ENCODE measurements at places on chromosomes 1 and 21. TPM values are rescaled to one million over a fixed set of nuclear protein-coding genes. Genes with fewer than 3 reads are reported as not detected.

GRCh38 chr1:113074237-113074636 is 1.2 kb downstream of the LRIG2 start:
- no peak for DNase-seq

GRCh38 chr1:207911856-207912760 is 1.2 kb upstream of the CD34 start:
- no peak for DNase-seq

GRCh38 chr1:29716306-29716705 is 480.0 kb downstream of the PTPRU start:
- no peak for DNase-seq

- DNase-seq, result no peak
Observed at GRCh38 chr1:161226759-161227158, 899 bp downstream of the TOMM40L start.

DNA sequence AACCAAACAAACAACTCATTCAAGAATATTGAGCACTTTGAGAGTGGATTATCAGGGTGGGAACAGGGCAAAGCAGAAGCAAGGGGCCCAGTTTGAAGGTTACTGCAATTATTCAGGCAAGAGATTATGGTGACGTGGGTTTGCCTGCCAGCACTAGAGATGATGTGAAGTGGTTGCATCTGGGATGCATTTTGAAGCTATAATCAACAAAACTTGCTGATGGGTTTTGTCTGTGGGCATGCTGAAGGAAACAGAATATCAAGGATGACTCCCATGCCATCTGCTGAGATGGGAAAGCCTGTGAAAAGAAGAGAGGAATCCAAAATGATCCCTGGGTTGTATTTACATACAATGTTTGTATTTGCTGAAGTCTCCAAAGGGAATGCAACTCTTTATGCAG is 224.3 kb upstream of the GREM2 start:
- no peak for DNase-seq

- no peak for DNase-seq
Observed at GRCh38 chr21:26617176-26617575, 44.1 kb upstream of the CYYR1 start.

- DNase-seq, result no peak
Observed at GRCh38 chr1:83839566-83840173, 159.3 kb downstream of the TTLL7 start.

DNA sequence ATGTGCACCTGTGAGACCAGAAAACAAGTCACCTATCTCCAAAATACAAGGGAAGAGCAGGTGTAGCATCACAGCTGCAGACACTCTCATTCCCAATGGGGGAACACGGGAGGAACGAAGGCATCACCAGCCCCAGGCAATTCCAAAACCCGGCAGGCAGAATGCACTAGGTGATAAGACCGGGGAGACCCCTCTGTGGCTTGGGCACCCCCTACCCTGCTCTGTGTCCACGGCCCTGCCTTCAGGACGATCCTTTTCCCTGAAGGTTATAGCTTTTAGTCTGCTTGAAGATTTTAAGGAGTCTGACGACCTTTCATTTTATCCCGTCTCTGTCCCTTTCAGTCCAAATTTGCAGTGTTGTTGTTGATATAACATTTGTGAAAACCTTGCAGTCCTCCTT is 19.2 kb downstream of the TRPM2 start:
- DNase-seq, result no peak

- DNase-seq, result no peak
Observed at GRCh38 chr1:17631410-17631809, 91.9 kb downstream of the ARHGEF10L start.

DNA sequence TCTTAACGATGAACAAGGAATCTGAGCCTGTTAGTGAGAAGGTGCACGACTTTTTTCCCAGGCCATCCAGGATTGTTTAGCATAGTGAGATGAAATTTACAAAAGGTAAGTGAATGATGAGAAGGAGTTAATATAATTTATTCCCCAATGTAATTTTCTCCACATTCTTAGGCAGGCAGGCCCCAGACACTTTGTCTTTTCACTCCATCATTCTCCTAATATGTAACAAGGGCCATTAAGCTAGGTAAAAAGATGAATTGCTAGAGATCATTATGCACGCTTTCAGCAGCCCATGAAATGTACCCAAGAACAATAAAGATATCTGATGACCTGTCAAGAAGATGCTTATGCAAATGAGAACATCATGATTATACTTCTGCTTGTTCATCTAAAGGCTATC is 24.1 kb downstream of the NIBAN1 start:
- DNase-seq, result no peak

GRCh38 chr1:104467590-104467989 is 717.9 kb downstream of the AMY1C start:
- no peak for DNase-seq

DNA sequence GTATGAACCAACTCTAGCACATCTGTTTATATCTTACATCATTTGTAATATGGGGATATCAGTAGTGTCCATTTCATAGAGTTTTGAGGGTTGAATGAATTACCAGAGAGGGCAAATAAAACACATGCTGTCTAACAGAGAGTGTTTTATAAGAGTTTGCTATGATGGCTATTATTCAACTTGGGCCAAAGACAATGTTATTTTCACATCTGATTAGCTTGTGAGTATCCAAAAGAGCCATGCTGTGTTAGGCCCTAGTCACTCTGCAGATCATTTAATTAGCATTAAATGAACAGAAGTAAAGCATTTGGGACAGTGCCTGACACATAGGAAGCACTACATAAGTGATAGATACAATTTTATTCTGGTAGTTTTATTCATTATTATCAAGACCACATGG is 4.2 kb upstream of the RNF11 start:
- no peak for DNase-seq

DNA sequence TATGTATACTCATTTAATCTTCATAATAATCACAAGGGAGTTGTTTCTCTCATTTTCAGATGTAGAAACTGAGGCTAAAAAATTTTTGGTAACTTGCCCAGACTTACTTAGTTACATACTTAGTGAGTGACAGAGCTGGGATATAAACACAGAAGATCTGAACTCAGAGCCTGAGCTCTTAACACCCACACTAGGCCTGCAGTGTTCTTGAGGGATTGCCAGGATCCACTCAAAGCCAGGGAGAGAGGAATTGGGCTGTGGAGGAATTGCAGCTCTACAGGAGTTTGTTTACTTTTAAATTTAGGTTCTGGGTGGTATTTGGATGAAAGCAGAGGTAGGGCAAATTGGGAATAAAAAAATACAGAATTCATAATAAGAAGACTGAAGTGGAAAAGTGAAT is 515.1 kb upstream of the PLXNA2 start:
- no peak for DNase-seq

DNA sequence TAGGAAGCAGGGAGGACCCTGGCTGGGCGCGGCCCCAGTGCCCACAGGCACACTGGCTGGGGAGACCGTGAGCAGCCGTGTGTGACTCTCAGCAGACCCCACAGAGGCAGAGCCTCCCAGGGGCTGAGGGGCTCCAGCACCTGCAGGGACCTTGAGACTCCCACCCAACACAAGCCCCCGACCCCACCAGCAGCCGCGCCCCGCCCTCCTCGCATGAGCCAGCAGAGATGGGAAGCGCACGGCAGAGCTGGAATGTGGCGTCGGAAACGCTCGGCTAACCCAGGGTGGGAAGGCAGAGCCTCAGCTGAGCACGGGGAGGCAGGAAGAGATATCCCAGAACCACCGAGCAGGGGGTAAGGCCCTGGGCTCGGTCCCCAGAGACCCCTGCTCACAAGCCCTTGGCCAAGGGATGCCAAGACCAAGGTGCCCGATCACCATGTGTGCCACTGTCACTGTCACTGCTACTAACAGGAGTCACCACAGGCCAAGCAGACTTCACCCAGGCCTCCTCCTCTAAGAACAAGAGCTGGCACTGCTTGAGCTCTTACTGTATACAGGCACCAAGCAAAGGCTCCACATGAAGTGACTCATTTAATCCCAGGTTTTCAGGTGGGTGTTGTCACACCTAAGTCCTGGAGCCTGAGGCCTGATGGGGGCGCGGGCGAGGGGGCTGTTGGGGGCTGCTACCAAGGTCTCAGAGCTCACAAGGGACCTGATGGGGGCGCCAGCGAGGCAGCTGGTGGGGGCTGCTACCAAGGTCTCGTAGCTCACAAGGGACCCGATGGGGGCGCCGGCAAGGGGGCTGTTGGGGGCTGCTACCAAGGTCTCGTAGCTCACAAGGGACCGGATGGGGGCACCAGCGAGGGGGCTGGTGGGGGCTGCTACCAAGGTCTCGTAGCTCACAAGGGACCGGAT is 20.1 kb downstream of the MEGF6 start:
- no peak for DNase-seq

The SLFNL1 gene
- 0.37 TPM for total RNA-seq

The ARHGAP30 gene
- total RNA-seq, result 0.43 TPM

The MTARC2 gene
- 18.6 TPM for total RNA-seq

The CFHR2 gene
- total RNA-seq, result not detected

The GJA9 gene
- not detected for total RNA-seq

The CDK18 gene
- total RNA-seq, result 13.0 TPM

The RAB3GAP2 gene
- total RNA-seq, result 14.3 TPM

The RHOU gene
- total RNA-seq, result 9.1 TPM

Measured in pancreas (tissue), 10 donors.